ENCODE measurements at places on chromosomes 7 and 10.

- no peak for DNase-seq
Measured at GRCh38 chr7:155567646-155568332, 21.4 kb upstream of the CNPY1 start.

DNA sequence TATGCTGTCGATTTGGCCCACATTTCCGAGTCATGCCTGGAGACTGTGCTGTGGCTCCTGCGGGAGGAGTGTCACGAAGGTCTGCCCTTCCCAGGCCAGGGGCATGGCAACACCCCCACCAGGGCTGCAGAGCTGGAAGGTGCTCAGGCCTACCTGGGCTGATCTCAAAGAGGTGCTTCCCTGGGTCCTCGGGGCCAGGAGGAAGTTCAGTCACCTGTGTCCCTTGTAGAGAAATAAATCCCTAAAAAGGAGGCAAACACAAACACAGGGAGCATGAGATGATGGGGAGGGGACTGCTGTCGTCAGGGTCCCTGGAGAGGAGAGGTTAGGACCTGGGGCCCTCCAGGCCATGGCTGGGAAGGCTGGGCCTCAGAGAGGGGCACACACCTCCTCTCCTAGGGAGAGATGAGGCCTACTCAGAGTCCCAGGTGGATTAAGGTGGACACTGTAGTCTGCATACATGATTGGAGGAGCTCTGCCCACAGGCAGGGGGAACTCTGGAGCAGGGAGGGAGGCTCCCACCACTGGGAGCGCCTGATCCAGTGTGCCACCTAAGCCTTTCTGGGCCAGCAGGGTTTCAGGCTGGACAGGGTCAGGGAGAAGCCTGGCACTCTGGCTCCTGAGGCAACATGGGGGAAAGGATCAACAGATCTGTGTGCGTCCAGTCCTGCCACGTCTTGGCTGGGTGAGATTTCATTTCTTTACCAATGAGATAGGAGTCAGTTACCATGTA is 49.4 kb downstream of the ARHGAP22 start:
- DNase-seq, result no peak

DNA sequence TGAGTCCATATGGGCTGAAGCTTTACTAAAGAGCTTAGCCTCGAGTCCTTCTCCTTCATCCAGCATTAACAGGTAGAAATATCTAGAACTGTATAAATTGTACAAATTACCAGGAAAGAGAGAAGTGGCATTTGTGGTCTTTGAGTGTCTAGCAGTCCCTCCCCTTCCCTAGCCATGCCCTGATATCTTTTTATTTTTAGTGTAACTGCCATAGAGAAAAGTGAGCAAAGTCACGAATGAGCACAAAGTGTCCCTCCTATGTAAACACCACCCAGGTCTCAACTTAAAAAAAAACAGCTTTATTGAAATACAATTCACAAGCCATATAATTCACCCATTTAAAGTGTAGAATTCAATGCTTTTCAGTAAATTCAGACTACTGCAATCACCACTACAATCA is 339.0 kb upstream of the ZMIZ1 start:
- DNase-seq, result no peak

GRCh38 chr7:1708596-1709251 is 38.6 kb downstream of the ELFN1 start:
- no peak for DNase-seq

GRCh38 chr7:32357535-32358277 is 132.5 kb downstream of the LSM5 start:
- no peak for DNase-seq

- DNase-seq, result no peak
Measured at GRCh38 chr10:129850790-129851189, 113.3 kb downstream of the EBF3 start.

- no peak for DNase-seq
Measured at GRCh38 chr10:131825150-131825848, 75.5 kb upstream of the PPP2R2D start.

- DNase-seq, result no peak
Measured at GRCh38 chr7:66507764-66508296, 120.9 kb upstream of the KCTD7 start.

- peak; percentile 13 for DNase-seq
Measured at GRCh38 chr7:153193144-153193595, 433.6 kb downstream of the ACTR3B start.

GRCh38 chr7:50349963-50350944 is 45.7 kb downstream of the IKZF1 start:
- no peak for DNase-seq

GRCh38 chr7:29076631-29077030 is 69.7 kb downstream of the CPVL start:
- DNase-seq, result no peak

DNA sequence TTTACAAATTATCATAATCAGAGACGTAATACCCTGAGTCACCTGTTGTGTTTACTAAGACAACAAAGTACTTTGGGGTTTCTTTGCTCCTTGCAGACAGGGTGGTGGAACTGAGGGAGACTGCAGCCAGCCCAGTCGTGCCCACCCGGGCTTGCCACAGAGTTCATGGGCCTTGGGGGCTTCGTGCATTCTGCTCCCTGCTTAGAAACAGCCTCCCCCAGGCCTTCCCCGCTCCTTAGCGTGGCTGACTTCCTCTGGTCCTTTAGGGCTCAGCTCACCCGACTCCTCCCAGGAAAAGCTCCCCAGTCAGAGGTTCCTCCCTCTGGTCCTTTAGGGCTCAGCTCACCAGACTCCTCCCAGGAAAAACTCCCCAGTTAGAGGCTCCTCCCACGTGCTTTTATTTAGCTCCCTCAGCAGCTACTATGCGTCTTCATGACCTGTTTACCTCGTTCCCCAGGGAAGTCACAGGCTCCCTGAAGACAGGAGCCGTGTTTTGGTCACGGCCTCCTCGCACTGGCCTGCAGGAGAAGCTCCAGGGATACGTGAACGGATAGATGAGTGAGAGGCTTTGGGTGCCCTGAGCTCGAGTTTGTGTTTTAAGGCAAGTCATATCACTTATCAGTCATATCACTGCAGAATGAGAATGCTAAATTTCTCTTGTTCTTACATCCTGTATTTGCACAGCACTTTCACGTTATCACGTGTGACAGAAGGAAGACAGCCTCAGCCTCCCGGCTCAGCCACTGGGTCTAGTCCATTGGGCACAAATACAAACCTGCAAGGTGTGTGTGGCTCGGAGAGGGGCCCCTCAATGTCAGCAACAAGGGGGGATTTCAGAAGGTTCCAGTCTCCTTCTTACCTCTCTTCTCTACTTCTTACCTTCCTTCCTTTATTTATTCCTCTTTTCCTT is 52.7 kb upstream of the VIPR2 start:
- no peak for DNase-seq

DNA sequence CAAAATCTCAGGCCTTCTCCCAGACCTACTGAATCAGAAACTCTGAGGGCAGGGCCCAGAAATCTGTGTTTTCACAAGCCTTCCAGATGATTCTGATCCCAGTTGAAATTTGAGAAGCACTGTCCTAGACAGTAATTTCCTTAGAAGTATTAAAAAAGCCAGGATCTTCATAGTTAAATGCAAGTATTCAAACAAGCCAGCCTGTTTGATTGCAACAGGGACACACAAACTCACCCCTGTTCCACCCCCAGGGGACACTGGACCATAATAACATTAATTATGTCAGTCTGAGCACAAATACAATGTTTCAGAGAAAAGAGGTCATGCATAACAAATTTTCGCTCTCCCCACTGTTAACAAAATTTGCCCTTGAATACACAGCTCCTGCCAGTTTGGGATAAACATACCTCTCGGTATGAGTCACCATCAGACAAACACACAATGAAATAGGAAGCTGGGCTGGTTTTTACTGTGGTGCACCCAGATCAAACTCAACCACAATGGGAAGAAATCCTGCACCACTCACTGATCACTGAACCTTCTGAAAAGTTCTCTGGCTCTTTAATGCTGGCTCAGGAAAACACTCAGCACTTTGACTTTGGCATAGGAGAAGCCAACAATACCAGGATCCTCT is 34.3 kb downstream of the ABLIM1 start:
- no peak for DNase-seq

- DNase-seq, result peak; percentile 74
Measured at GRCh38 chr10:87504640-87505365, at the start of gene MINPP1. MINPP1 (plus strand) TSS chr10:87504893; CDS start chr10:87504916, 23 bp downstream.

DNA sequence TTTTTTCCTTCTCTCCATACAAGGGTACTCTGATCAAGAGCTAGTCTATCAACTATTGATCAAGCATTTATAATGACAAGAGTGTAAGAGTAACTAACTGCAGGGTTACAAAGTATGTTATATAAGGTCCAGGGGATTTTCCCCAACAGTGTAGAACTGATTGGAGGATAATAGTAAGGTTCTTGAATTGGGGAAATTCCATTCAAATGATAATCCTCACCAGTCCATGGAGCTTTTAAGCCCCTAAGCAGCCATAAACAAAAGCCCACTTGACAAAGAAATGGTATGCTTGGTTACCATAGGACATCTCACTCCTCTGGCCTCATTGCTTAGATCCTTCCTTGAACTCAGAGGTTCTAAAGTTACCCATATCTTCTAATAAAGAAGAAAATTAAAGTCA is 8.2 kb downstream of the YME1L1 start:
- no peak for DNase-seq

DNA sequence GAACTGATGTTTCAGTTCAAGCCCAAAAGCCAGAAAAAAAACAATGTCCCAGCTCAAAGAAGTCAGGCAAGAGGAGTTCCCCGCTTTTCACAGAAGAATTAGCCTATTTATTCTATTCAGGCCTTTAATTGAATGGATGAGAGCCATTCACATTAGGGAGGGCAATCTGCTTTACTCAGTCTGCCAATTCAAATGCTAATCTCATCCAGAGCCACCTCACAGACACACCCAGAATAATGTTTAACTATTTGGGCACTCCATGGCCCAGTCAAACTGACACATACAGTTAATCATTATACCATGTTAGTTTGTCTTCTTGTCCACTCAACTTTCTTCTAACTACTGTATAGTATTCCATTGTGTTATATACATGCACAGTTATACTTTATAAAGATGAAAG is 2.6 kb upstream of the NPSR1 start:
- DNase-seq, result no peak

DNA sequence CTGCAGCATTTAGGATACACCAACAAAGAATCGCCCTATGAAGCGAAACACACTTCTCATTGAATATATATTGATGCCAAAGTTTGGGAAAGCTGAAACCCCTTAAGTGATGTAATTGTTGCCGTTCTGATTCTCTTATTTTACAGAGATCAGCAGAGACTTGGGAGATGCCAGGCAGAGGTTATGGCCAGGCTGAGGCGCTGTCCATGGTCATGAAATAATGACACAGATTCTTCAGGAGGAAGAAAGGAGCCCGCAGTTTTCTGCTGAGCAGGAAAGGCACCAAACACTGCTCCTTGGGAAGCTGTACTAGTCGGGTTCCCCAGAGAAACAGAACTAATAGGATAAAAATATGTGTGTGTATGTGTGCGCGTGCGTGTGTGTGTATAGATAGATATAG is 566.0 kb downstream of the CALN1 start:
- DNase-seq, result no peak

GRCh38 chr10:58785354-58785753 is 272.7 kb downstream of the BICC1 start:
- no peak for DNase-seq

GRCh38 chr7:150824379-150825177 is 24.0 kb downstream of the TMEM176A start:
- DNase-seq, result no peak

DNA sequence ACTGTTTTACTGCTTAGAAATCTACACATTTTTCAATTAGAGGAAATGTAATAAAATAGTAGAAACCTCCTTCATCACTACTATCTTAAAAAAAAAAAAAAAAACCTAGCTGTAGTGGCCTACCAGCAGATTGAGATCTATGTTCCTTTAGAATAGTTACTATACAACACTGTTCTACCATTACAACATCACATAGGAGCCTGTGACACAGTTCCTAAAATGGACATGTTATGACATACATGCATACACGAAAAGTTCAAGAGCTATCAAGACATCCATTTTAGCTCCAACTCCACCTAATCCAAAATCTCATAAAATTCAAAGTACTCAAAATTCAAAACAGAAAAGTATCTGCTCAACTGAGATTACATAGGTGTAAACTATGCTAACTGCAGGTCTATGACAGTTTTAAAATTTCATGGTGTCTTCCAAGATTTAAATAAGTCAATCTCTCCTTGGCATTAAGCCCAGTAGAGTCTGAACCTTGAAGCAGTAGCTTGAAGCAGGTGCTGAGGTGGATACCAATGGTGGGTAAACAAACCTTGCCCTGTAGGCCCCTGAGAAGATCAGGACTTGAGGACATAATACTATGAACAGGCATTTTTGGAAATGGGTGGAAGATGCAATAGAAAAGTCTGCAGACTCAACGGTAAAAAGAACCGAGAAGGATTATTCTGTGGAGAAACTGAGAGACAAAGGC is 17.0 kb downstream of the CACUL1 start:
- DNase-seq, result no peak

- no peak for DNase-seq
Measured at GRCh38 chr7:42170724-42171123, 66.3 kb downstream of the GLI3 start.

DNA sequence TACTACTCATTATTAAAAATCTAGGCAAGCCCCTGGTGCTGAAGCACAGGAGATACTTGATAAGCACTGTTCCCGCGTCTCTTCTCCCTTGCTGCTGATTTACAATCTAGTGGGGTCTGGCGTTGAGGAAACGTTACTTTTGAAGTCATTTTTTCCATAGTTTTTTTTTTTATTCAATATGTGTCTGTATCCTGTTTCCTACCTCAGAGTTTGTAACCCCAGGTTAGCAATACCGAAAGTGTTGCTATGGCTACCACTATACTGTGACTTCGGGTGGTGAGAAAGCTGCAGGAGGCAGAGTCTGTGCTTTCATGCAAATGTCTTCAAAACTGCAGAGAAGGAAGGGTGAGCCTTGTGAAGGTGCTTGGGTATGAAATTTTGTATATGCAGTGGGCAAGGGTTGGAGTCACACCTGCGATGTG is 458.8 kb upstream of the GHITM start:
- DNase-seq, result peak; percentile 30

- DNase-seq, result no peak
Measured at GRCh38 chr10:49010295-49010694, 70.7 kb upstream of the LRRC18 start.

GRCh38 chr10:77756319-77757232 is 119.0 kb upstream of the KCNMA1 start:
- no peak for DNase-seq

DNA sequence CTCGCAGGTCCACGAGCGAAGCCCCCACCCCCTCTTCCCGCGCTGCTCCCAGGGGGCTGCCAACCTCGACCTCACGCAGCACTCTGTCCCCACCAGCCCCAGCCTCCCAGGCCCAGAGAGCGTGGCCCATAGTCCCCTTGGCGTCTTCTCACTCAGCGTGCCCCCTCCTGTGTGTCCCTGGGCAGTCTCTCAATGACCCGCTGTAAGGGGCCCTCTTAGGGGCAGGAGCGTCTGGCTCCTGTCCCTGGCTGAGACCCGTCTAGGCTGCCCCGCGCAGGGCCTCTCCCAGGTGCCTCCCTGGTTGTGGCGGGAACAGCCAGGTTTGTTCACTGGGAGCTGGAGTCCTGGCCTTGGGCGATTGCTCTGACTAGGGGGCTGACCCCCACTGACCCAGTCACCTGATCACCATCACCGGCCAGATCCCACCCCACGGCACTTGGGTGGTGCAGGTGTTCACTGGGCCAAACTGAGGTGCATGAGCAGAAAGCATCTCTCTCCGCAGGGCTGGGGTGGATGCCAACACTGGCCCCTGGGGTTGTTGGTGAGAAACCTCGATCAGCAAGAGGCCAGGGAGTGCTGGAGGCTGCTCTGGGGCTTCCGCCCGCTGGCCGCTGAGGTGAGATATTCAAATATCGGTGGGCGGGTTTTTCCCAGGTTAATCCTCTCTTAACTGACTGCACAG is 12.6 kb upstream of the WDFY4 start:
- no peak for DNase-seq

- DNase-seq, result no peak
Measured at GRCh38 chr10:21689881-21690280, 155.8 kb downstream of the MLLT10 start.

Measured in GM12892 (cell line).